ENCODE measurements at places on chromosomes 2 and 18.

DNA sequence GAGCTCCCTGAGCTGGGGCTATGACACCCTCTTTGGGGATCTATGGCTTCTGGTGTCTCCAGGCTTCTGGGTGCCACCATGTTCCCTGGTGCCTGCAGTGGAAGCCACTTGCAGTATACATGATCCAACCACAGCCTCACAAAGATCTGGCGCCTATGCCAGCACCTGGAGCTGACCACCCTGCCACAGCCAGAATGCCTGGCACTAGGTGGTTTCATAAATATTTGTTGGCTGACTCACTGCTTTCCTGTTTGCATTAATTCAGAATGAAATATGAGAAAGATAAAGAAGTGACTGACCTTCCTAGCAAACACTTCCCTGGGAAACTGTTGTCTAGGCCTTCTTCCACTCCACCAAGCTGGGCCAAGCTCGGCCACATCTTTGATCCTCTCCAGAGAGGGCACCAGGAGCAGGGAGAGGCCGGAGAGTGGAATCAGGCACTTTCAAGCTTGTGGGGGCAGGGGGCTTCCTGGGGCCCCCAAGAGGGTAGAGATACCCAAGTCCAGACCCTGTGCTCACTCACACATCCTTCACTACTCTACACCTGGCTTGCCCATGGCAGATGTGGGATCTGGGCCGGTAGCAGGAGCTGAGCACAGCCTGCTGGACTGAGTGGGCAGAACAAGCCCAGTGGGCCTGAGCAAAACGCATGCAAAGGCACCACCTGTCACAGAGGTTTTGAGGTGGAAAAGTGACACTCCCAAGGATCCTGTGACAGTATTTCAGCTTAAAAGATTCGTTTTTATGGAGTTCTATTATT is 565.7 kb downstream of the SLC4A3 start:
- peak; percentile 26 for DNase-seq

GRCh38 chr18:69759046-69759445 is 188.6 kb downstream of the CD226 start:
- DNase-seq = no peak

- no peak for DNase-seq
Observed at GRCh38 chr18:26003356-26003755, 87.1 kb downstream of the SS18 start.

GRCh38 chr2:149205143-149205542 is 125.2 kb upstream of the LYPD6 start:
- no peak for DNase-seq

- DNase-seq = no peak
Observed at GRCh38 chr2:14358339-14358738, 274.2 kb upstream of the LRATD1 start.

DNA sequence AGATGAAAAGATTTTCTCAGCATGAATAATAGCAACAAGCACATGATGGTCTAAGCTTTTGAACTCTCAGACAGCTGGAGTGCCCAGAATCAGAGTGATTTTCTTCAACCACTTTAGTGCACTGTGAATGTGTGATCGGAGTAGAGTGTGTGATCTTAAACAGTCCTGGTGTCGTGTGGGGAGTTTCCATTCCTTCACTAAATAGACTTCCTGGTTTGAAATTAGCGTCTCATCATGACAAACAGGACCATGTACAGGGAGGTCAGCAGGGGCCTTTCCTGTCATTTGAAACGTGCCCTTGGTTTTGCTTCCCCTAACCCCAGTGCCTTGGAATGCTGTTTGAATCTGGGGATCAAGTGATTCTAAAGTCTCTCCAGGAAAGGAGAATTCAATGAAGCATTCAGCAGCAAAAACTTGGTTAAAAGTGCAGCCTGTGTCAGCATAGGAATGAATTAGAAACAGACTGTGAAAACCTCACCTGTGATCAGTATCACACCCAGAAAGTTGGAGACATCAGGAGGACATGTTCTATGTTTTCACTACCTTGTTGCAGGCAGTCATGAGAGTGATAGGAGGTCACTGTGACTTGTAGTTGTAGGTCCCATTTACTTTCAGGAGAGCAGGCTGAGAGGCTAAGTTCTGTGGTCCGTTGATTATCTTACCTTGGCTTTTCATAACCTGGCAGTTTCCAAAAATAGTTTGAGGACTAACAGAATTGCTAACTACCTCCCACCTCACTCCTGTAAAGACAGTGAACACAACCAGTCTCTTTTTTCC is 400.3 kb downstream of the MTX2 start:
- no peak for DNase-seq

GRCh38 chr2:75100011-75100800 is 99.1 kb downstream of the TACR1 start:
- DNase-seq = peak; percentile 70

GRCh38 chr2:63003351-63003750 is 47.3 kb upstream of the OTX1 start:
- DNase-seq = no peak

DNA sequence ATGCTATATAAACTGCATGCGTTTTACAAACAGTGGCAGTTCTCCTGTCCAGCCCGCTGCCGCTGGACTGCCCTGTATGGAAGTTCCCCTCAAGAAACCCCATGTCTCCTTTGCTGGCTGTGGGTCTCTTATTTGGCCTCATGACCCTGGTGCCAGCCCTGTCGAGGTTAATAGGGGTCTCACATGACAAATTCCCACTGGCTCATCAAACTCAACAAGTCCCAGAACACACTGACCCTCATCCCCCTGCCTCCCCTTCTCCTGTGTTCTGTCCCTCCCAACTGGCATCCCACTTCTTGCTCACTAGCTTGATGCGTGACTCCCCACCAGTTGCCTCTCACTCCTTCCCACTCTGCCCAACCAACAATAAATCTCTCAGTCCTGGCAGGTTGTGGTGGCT is 137.6 kb upstream of the HS6ST1 start:
- DNase-seq = no peak

GRCh38 chr2:159617646-159618045 is 1.3 kb upstream of the BAZ2B start:
- peak; percentile 36 for DNase-seq

DNA sequence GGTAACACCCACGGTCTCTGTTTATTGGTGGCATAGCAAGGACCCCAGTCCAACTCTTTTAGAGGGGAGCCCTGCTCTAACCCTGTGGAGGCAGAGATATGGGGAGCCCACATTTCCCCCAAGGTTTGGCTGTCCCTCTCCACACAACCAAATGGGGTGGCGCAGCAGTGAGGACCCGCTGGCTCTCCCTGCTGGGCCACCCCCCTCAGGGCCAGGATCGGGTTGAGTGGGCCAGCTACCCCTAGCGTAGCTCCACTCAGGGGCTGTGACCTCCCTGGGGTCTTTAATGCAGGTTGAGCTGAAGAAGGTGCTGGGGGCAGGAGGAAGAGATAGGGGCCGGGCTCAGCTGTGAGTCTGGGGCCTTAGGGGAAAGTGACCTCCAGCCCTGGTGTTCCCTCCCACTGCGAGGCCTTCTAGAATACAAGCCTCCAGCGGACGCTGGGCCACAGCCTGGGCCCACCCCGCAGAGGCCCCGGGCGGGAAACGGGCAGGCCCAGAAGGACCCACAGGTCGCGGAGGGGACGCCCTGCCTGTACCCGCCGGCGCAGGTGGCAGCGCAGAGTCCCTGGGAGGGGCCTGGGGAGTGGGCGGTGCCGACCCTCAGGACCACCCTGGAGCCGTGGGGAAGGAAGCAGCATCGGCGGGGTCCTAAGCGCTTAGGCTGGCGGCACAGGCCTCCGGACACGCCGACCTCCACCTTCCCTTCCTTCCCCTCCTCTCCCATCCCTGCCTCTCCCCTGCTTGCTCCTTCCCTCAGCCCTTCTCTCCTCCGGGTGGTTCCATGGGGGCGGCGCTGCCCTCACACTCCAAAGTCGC is 9.6 kb downstream of the CROCC2 start:
- no peak for DNase-seq

DNA sequence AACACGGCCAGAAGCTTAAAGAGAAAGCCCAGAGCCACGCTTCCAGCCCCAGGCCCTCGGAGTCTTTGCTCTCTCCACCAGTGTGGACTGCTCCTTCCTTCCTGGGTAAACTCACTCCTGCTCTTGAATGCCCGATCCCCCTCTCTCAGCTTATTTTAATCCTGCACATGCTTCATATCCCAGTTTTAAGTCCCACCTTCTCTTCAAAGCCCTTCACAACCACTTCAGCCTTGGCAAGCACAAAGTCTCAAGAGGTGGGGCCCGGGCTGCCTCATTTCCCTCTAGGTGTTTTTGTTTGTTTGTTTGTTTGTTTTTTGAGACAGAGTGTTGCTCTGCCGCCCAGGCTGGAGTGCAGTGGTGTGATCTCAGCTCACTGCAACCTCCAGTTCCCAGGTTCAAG is 21.6 kb upstream of the CREG2 start:
- DNase-seq = no peak

DNA sequence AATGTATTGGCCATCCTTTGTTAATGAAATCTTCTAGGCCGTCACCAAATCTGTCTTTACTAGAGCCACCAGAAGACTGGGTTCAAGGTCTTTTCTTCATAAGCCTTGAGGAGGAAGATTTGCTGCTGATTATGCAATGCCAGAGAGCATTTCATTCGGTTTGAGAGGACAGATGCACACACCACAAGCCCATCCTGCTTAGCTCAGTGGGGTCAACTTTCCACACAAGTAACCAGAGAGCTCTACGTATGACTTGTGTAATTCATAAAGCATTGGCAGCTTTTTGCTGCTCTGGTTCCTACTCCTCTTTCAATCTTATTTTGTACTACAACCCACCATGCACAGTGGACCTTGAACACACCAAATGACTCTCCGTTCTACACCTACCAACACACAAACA is 106.9 kb downstream of the OSR1 start:
- peak; percentile 19 for DNase-seq

GRCh38 chr2:192414794-192415193 is 220.1 kb upstream of the TMEFF2 start:
- no peak for DNase-seq

- no peak for DNase-seq
Observed at GRCh38 chr18:3263132-3263700, 1.3 kb downstream of the MYL12B start.

DNA sequence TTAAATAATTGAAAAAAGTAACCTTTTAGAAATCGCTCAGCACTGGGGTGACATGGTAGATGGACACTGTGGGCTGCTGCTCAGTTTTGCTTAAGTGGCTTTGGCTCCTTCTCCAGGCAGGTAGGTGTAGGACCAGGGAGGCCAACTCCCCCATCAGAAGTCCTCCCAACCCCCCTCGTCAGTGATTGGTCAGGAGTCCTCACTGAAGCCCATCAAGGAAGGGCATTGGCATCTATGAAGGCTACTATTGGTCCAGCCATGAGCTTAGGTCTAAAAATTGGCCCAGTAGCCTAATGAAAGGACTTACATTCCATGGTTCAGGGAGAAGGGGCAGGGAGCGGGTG is 34.7 kb downstream of the ST3GAL5 start:
- DNase-seq = no peak

DNA sequence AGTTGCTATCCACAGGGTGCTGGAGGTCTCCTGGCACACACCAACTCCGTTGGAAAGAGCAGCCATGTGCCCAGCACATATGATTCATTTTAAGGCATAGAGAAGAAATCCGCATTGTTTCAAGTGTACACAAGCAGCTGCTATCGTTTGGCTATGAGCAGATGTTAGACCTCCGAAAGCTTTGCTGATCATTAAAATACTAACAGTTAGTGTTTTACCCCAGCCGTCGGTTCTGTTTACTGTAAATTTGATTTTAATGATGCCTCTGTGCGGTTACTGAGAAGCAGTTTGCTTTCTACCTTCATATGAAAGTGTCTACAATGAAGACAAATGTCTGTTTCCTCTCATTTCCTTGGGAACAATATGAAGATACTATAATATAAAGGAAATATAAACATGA is 154.9 kb downstream of the PTGR3 start:
- no peak for DNase-seq

DNA sequence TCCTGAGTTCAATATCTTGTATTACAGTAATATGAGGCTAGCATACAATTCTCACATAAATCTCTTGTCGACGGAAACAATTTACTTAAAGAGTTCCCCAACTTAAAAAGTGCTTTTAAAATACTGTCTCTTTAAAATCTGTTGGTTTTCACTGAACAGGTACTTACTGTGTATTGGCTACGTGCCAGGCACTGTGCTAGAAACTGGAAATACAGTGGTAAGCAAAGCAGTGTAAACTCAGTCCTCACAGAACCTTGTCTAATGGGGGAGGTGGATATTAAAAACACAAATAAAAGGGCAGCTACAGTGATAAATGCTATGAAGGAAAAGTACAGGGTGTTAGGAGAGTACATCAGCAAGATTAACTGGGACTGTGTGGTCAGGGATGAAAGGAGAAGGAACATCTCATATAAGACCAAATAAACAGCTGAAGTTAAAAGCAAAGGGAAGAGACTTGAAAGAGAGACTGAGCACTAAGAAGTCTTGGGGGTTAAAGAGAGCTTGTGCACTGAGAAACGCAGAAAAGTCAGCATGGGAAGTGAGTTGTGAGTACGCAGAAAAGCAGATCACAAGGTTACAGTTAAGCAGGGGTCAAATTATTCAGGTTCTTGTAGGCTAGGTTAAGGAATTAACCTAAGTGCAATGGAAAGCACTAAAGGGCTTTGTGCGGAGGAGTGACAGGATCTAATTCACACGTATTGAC is 52.5 kb downstream of the USP40 start:
- DNase-seq = no peak

DNA sequence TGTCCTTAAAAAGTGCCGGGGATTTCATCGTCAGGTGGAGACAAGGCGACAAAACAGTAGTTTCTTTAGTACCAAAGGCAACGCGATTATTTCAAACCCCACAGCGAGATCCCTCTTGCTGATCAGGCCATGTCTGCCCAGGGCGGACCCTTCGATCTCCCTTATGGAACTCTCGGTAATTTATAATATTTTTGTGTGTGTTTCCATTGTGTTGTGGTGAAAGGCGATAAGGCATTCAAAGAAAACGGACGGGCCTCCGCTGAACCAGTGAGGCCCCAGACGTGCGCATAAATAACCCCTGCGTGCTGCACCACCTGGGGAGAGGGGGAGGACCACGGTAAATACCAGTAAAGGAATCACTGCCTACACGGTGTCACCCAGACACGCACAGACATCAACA is 1.4 kb upstream of the GAD1 start:
- no peak for DNase-seq

DNA sequence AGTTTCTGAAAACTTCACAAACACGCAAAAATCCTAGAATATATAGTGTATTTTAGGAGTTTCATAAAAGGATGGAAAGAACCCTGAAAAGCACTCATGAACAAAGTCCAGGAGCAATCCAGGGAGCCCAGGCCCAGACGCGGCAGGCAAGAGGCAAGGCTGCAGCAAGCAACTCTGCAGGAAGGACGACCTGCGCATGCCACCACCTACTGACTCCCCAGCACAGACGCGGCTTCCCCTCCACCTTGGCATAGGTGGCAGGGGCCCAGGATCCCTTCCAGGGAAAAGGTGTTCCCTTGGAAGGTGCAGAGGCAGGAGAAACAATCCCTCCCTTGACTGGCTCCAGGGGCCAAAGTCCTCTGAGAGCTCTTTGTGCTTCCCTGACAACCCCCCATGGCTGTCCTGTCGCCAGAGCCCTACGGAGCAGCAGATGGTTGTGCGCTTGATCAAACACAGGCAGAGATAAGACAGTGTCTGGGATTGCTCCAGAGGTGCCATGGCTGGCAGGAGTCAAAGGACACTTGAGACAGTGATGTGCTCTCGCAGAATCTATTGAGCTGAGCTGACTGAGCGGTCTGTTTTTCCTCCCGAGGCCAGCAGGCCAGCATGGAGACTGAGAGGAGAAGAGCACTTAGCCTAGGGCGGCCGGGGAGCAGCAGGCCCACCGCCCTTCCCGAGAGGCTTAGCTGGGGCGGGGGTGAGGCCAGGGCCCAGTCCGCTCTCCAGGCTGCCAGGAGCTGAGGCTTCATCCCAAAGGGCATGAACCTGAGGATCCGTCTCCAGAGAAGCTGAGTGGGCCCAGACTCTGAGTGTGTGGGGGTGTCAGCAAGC is 10.8 kb upstream of the AMER3 start:
- DNase-seq = no peak

GRCh38 chr18:59661891-59662701 is 35.1 kb downstream of the CCBE1 start:
- DNase-seq = no peak
